Daoy (cell line): ENCODE measurements at places on chromosomes 7 and 10. TPM values are rescaled to one million over a fixed set of nuclear protein-coding genes. Genes with fewer than 3 reads are reported as not detected.

Gene TMEM213
- total RNA-seq, result not detected in 2 replicates

Gene ADAM22
- 2.6 and 3.0 TPM in 2 replicates for total RNA-seq

Gene ADRB1
- not detected in 2 replicates for total RNA-seq

Gene SPDYE9
- total RNA-seq, result not detected in 2 replicates

Gene COL13A1
- 13.0 and 19.5 TPM in 2 replicates for total RNA-seq

Gene PDZD7
- 0.42 and 0.51 TPM in 2 replicates for total RNA-seq

Gene OPN4
- not detected in 2 replicates for total RNA-seq

Gene GRB10
- 66.3 and 78.2 TPM in 2 replicates for total RNA-seq

Gene ZNF487
- total RNA-seq, result 1.0 and 1.8 TPM in 2 replicates

Gene BUB3
- 381 and 482 TPM in 2 replicates for total RNA-seq

Gene ZPBP
- total RNA-seq, result not detected in 2 replicates

Gene GPR37
- total RNA-seq, result 0.65 and 1.5 TPM in 2 replicates

Gene WDFY4
- total RNA-seq, result not detected in 2 replicates

Gene PIP
- not detected in 2 replicates for total RNA-seq

Gene HKDC1
- 0.69 and 0.89 TPM in 2 replicates for total RNA-seq

Gene EBLN1
- total RNA-seq, result not detected in 2 replicates

Gene C10orf62
- total RNA-seq, result not detected in 2 replicates

Gene TAS2R5
- 0.06 TPM in 1 of 2 replicates, not detected in the other for total RNA-seq

Gene INA
- total RNA-seq, result 0.46 and 1.1 TPM in 2 replicates

Gene ADRA2A
- total RNA-seq, result not detected in 2 replicates
